ENCODE measurements at places on chromosomes 6 and 20.

GRCh38 chr6:53989504-53989903, 121.7 kb upstream of the MLIP start:
- DNase-seq, result no peak

- DNase-seq, result no peak
These were observed at the start of gene SIGLEC1 for GRCh38 chr20:3712279-3712873. TSS of gene SIGLEC1 (minus strand) at chr20:3712600. CDS start at chr20:3707128, 5,472 bp downstream.

- DNase-seq, result no peak
These were observed 50.6 kb upstream of the GGTLC1 start for GRCh38 chr20:24039196-24039595.

- no peak for DNase-seq
These were observed 194.4 kb upstream of the PLCB4 start for GRCh38 chr20:8874437-8874836.

DNA sequence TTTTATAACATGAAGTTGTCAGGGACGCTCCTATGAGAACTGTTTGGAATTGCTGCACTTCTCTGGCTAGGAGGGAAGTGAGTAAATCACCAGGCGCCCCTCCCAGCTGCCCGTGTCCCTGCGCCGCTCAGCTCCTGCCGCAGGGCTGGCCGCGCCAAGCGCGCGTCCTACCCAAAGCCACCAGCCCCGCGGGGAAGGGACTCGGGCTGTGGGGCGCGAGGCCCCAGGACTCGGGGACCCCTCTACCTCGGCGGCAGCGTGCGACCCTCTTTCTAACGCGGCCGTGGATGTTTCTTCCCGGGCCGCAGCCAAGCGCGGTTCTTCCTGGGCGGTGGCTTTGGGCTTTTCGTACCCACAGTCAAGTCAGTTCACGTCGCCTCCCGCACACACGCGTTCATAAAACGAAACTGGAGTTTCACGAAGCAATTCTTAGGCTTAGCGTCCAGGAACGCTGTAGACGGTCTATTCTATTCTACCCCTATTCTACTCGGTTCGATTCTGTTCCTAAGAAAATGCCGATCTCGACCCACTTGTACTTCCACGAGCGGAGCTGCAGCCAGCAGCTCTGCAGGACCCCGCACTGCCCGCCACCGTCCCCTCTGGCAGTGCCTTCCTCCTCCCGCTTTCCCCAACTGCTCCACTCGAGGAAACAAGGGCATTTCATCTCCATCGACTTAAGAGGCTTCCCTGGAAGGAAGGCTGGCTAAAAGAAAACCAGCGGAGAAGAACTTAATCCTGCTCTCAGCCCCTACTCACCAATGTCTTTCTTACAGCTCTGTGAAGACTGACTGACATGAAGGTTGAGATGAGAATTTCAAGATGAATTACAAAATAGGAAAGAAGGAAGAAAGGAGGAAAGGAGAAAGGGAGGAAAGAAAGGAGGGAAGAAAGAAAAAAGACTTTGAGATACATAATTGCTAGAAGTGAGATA, 15.4 kb downstream of the FOXC1 start:
- no peak for DNase-seq

DNA sequence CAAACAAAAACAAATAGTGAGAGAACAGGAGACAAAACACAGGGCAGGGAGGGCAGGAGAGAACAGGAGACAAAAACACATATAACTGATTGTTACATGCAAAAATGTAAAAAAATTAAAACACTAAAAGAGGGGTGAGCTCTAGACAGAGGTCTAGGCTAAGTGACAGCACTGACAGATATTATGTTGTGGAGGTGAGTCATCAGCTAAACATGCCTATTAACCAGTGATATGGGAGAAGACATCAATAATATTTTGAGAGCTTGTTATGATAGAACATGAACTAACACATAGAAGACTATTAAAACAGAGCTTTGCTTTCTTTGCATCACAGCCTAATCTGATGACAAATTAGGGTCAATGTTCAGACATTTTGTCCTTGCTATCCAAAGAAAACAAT, 972.7 kb downstream of the PRIM2 start:
- DNase-seq, result no peak
